Sigmoid colon (tissue), 7 donors: ENCODE measurements at places on chromosomes 2 and 18.
A peak's percentile ranks its signal among the peaks of the same experiment; 100 is the strongest.

GRCh38 chr18:6210349-6211173 is 204.2 kb downstream of the L3MBTL4 start:
- H3K36me3 ChIP-seq = no peaks in the 10 kb centered on the region
- DNase-seq = no peak
- no peak overlapping the region for H3K4me3 ChIP-seq
- H3K27ac ChIP-seq = no peak overlapping the region
- no peaks in the 10 kb centered on the region for H3K4me1 ChIP-seq

DNA sequence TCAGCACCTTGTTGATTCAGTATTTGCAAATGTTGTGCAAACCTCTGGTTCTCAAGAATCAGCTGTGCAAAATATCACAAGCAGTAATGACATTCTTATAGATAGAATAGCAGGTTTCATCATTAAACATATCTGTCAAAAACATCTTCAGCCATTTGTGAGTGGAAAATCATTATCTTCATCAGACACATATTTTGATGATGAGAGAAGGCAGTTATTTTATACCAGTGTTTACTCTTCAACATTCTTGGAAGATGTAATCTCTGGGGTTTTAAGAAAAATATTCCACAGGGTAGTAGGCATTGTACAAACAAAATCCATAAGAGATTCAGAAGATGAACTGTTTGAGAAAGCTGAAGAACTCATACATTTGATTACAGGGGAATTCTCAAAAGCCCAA is 64.3 kb downstream of the FSIP2 start:
- H3K27me3 ChIP-seq = no peaks in the 10 kb centered on the region
- no peaks in the 10 kb centered on the region for H3K4me1 ChIP-seq
- DNase-seq = no peak

DNA sequence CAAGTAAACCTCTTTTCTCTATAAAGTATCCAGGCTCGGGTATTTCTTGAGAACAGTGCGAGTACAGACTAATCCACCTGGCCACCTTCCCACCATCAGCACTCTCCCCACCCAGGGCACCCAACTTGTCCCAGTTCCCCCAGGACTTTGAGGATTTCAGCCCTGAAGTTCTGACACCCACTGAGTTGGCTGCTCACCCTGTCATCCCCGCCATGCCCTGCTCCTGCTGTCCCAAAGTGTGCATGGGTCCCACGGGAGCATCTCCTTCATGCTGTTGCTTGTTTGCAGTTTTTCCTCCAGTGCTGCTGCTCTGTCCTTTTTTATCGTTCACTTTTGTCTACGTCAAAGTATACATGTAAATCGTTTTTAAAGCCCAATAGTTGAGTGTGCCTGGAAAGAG is 273.9 kb downstream of the PHLPP1 start:
- no peaks in the 10 kb centered on the region for H3K36me3 ChIP-seq
- DNase-seq = no peak
- no peaks in the 10 kb centered on the region for H3K4me1 ChIP-seq
- H3K4me3 ChIP-seq = no peak overlapping the region
- H3K27me3 ChIP-seq = no peaks in the 10 kb centered on the region

- no peaks in the 10 kb centered on the region for H3K36me3 ChIP-seq
- H3K4me3 ChIP-seq = no peak overlapping the region
- no peaks in the 10 kb centered on the region for H3K4me1 ChIP-seq
- H3K27ac ChIP-seq = no peak overlapping the region
- no peak for DNase-seq
Measured at GRCh38 chr2:82007071-82007664, 1702.6 kb upstream of the LRRTM1 start.

DNA sequence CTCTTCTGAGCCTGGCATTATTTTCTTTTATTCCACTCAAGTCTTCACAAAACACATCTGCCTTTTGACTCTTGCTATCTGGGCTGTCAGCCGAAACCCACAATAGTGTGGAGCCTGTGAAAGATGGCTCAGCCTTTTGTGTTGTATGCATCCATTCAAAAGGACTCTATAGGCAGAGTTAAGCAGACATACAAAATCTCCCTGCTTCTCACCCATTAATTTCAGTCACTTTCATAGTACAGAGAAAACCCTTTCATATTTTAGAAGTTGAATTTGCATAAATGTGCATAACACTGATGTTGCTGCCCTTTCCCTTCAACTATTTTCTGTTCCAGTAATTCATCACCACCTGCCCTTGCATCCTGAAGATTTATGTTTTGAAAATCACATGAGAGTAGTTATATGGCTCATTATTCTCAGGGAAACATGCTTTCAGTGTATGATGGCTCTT is 154.6 kb downstream of the EVA1A start:
- H3K4me3 ChIP-seq = no peak overlapping the region
- no peaks in the 10 kb centered on the region for H3K36me3 ChIP-seq

- no peak overlapping the region for H3K4me3 ChIP-seq
- H3K27ac ChIP-seq = no peak overlapping the region
- H3K36me3 ChIP-seq = no peaks in the 10 kb centered on the region
- H3K4me1 ChIP-seq = no peaks in the 10 kb centered on the region
- DNase-seq = peak; percentile 46
Measured at GRCh38 chr18:79625924-79626561, 53.6 kb upstream of the CTDP1 start.

DNA sequence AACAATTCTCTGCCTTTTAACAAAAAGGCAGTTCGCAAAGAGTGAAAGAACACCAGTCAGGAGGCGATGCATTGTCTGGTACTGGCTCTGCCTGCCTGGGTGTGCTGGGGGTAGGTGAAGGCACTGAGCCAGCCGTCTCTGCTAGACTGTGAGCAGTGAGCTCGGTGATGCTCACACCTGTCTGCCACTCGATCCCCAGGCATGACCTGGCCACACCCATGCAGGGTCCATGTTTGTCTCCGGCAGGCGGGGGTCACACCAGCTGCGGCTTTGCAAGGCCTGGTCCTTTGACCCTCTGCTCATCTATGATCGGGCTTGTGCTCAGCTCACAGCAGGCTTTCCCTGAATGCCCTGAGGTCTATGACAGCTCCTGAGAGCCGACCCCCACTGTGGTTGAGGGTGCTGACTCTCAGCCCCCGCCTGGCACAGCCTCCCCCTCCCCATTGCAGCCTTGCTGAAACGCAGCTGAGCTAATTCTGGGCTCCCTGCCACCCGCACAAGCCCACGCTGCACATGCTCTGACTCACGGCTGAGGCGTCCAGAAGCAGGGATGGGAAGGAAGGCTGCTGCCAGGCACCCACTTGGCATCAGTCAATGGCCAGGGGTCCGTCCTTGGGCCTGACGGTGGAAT is 23.7 kb downstream of the CRACDL start:
- H3K27me3 ChIP-seq = no peaks in the 10 kb centered on the region
- no peak overlapping the region for H3K27ac ChIP-seq
- H3K4me3 ChIP-seq = no peak overlapping the region
- DNase-seq = peak; percentile 65

- no peaks in the 10 kb centered on the region for H3K36me3 ChIP-seq
- H3K27me3 ChIP-seq = no peaks in the 10 kb centered on the region
- H3K4me1 ChIP-seq = peaks cover 28% of the 10 kb centered on the region
- H3K4me3 ChIP-seq = no peak overlapping the region
- no peak overlapping the region for H3K27ac ChIP-seq
- DNase-seq = no peak
Measured at GRCh38 chr2:40210968-40211353, 240.9 kb downstream of the SLC8A1 start.

DNA sequence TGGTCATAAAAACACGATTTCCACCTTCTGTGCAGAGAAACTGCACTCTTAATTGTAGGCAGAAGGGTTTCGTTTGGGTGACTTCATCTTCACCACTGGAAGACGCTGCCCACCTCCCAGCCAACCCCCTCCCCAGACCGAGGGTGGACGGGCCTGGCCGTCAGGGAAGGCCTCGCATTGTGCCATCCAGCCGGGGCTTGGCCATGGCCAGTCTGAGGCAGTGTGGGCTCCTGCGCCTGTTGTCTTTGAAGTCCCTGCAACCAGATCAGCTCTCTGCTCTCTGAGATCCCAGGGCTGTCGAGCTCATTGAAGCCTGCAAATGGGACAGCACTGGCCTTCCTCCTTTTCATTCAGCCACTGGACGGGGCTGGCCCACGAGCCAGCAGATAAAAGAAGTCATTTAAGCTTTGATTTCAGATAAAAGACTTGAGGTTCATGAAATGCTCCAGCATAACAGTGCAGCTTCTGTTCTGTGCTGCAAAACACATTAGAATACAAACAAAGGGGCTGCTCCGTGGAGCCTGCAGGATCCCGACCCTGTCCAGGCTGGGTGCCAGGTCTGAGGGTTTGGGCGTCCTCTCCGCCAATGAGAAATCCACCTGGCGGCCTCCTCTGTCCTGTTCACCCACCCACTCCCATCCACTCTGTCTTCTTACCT is 253.5 kb downstream of the LDLRAD4 start:
- DNase-seq = no peak
- H3K36me3 ChIP-seq = no peaks in the 10 kb centered on the region
- H3K27me3 ChIP-seq = no peaks in the 10 kb centered on the region
- H3K27ac ChIP-seq = no peak overlapping the region
- H3K4me1 ChIP-seq = peaks cover 55% of the 10 kb centered on the region

DNA sequence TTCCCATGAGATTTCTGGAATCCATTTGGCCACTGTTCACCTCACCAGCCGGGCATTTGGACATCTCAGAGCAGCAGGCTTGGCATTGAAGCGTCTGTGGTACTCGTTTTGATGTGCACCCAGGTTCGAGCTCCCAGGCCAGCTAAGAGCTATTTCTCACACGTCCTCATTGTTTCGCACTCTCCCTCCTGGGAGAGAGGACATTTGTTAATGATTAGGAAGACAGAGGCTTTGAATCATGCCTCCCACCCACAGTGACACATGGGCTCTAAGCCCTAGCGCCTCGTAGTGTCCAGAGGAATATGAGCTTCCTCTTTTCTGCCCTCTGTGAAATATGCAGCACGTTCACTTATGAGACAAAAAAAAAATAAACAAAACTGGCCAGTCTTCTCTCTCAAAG is 361.8 kb downstream of the RND3 start:
- H3K27ac ChIP-seq = no peak overlapping the region
- no peaks in the 10 kb centered on the region for H3K27me3 ChIP-seq
- H3K4me1 ChIP-seq = no peaks in the 10 kb centered on the region
- H3K4me3 ChIP-seq = no peak overlapping the region

DNA sequence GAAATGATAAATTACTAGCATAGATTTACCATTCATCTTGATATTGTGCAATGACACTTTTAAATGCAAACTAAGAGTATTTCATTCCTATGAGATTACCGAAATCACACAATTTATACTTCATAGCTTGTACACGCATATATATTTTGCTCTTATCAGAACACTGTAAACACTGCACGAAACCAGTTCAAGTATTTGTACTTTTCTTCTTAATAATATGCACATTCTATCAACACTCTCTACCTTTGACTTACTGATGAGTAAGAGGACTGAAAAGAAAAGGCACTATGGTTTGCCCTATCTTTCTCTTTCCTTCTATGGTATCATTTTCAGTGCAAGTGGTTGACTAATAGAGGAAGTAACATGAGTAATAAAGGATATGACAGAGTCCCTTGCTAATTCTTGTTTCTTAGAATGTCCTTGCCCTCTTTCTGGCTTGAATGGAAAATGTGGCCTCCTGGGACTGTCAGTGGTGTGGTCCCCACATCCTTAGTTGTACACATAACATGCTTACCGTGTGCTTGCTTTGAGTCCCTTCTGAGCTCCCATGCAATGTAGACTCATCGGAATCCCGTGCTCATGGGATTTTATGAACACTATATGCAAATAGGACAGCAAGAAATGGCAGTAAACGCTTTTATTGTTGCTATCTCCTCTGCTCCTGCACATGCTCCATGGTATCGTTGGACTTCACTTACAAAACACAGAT is 363.5 kb upstream of the TNP1 start:
- H3K36me3 ChIP-seq = no peaks in the 10 kb centered on the region
- no peak overlapping the region for H3K4me3 ChIP-seq
- H3K4me1 ChIP-seq = peaks cover 20% of the 10 kb centered on the region
- H3K27me3 ChIP-seq = no peaks in the 10 kb centered on the region

- H3K27me3 ChIP-seq = no peaks in the 10 kb centered on the region
- H3K36me3 ChIP-seq = no peaks in the 10 kb centered on the region
Measured at GRCh38 chr2:121617042-121617599, 32.1 kb downstream of the CLASP1 start.

DNA sequence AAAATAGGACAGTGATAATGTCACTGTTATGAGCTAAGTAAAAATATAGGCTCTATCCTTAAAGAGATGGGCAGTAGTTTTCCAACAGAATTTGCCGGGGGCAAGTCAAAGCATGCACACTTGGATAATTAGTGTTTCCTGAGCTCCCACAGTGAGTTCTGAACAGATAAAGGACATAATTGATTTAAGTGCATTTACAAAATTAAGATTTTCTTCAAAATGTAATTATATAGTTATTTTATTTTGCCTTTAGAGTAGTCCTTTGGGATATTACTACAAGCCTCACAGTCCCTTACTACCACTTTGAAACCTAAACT is 107.6 kb downstream of the RAPGEF4 start:
- H3K27ac ChIP-seq = no peak overlapping the region
- H3K36me3 ChIP-seq = no peaks in the 10 kb centered on the region
- H3K4me3 ChIP-seq = no peak overlapping the region

- H3K27me3 ChIP-seq = no peaks in the 10 kb centered on the region
- H3K4me1 ChIP-seq = no peaks in the 10 kb centered on the region
- DNase-seq = no peak
- no peaks in the 10 kb centered on the region for H3K36me3 ChIP-seq
Measured at GRCh38 chr18:21672521-21673267, 31.9 kb downstream of the ABHD3 start.

DNA sequence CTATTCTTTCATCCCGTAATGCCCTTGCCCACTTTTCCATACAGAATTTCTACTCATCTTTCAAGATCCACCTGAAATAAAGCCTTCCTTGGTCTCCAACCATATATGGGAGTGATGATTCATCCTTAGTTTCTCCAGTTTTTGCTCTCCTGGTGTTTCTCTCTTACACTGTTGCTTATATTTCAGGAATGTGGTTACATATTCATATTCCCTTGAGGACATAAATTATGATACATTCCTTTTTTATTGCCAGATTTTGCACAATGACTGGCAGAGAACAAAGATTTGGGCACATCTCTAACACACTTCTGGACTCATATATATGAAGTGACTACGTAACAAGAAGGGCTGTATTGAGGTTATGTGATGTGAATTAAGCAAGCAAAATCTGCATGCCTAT is 1573.4 kb upstream of the NXPH2 start:
- no peaks in the 10 kb centered on the region for H3K4me1 ChIP-seq
- H3K36me3 ChIP-seq = no peaks in the 10 kb centered on the region
- H3K4me3 ChIP-seq = no peak overlapping the region
- no peak overlapping the region for H3K27ac ChIP-seq
